ENCODE measurements at places on chromosomes 11 and 22.
A peak's percentile ranks its signal among the peaks of the same experiment; 100 is the strongest.

GRCh38 chr11:111977146-111978027 lies 40.2 kb downstream of the DIXDC1 start:
- DNase-seq = peak; percentile 73

DNA sequence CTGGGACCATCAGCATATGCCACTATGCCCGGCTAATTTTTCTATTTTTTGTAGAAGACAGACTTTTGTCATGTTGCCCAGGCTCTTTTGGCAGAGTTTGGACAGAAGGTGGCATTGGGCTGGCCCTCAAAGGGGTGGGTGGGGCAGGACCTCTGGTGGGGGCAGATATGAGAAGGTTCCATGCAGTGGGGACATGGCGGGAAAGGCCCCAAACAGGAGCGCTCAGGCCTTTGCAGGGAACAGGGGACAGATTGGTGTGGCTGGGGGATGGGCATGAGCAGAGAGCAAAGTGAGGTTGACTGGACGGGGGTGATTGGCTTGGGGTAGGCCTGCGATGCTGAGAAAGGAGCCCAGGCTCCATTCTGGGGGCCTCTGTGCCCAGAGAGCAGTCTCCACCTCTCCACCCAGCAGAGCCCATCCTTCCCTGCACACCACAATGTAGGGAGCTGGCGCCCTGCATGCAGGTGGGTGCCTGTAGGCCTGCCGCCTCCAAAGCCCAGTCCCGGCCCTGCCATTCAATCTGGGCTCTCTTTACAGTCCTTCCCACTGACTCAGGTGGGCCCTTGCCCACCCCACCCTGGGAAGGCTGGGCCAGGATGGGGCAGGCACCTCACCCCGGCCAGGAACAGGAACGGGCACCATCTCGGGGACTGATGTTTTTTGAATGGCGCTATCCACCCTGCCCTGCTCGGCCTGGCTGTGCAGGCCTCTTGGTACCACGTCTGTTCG lies 98.7 kb downstream of the MORC2 start:
- no peak for DNase-seq

GRCh38 chr11:15334766-15335165 lies 220.0 kb downstream of the INSC start:
- no peak for DNase-seq

- no peak for DNase-seq
Observed at GRCh38 chr22:31247726-31248125, 35.6 kb downstream of the LIMK2 start.

DNA sequence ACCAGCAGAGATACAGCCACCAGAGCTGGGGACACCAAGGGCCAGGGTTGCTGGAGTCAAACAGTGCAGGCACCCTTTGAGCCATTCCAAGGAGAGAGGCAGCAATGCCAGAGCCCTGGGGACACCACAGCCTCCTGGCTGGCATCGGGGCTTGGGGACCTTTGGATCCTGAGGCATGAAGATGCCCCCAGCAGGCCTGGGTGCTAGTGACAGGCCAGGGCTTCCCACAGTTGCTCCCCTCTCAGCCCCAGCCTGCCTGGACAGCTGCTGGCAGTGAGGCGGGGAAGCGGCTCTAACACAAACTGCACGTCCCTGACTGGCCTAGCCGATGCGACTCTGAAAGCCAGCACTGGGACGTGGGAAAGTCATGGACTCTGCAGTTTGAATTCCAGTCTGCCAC lies 2.7 kb downstream of the CD5 start:
- no peak for DNase-seq

DNA sequence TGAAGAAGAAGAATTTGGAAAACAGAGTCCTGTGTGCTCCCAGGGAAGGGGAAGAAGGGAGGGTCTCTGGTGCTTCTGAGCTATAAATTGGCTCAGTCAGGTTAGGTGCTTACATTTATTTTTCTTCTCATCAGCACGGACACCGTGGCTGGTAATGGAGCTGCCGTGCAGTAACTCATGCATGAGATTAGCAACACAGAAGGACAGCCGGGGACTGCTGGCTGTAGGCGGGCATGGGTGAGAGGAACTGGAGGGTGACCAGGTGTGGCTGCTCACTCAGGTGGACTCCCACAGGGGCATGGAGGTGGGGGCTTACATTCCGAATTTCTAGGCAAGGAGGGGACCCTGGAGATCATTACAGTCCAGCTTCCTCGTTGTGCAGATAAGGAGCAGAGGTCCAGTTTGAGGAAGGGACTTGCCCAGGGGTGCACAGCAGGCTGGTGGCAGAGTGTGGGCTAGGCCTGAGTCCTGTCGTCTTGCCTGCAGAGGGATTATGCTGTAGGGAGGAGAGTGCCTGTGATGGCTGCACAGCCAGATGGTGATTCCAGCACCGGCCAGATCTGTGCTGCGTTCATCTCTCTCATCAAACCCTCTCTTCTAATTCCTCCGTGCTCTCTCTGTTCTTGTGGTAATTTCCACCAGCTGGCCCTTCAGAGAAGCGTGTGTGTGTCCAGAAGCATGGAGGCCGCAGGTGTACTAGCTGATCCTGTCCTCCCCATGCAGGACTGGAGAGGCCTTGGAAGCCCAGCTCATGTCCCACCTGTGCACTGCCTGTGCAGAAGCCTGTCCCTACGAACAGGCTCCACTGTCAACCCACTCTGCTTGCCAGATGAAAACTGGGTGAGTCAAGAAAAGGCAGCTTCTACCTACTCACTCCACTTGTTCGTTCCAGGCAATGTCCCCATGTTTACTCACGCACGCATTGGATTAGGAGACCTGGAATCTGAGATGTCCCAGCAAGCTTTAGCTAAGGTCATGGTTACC lies 78.9 kb downstream of the NTM start:
- DNase-seq = no peak

DNA sequence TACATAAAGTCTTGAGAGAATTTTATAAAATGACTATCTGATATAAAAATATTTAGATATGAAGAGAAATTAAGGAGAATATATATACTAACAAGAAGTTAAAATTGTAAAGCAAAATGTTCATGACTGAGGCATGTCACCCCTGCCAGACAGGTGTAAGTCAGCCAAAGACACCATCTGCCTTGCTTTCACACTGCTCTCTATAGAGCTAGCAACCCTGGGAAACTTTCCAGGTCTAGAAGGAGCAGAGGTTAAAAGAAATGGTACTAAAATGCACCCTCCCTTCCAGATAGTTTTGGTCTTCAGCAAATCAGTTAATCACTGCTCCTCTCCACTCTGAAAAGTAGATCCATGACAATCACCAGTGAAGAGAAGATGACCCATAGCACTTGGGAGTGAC lies 16.5 kb downstream of the PPP2R1B start:
- no peak for DNase-seq

DNA sequence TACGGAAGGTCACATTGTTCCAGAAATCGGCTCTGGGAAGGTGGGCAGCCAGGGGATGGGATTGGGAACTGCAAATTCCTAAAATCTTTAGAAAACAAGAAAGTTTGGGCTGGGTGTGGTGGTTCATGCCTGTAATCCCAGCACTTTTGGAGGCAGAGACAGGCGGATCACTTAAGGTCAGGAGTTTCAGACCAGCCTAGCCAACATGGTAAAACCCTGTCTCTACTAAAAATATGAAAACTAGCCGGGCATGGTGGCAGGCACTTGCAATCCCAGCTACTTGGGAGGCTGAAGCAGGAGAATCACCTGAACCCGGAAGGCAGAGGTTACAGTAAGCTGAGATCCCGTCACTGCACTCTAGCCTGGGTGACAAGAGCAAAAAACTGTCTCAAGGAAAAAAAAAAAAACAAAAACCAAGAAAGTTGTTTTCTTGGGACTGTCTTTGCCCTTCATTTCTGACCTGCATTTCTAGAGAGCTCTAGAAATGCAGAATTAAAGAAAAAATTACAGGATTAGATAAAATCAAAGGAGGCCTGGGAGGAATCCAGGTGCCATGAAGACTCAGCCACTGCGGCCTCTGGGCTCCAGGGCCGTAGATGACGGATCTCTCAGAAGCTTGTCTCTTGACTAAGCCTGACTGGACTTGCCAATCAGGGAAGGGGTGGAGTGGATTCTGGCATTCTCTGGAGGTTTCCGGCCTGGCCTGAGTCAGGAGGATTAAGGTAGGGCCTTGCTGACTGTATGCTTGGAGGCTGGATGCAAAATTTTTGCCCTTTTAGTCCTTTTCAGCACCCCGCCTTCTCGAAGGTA lies 5.3 kb upstream of the MALAT1 start:
- no peak for DNase-seq
